ENCODE measurements at places on chromosomes 5 and 9.

GRCh38 chr5:37930350-37930749 lies 90.5 kb upstream of the GDNF start:
- no peak for DNase-seq

- DNase-seq: no peak
These were observed 158.7 kb downstream of the DRD1 start for GRCh38 chr5:175285261-175285660.

DNA sequence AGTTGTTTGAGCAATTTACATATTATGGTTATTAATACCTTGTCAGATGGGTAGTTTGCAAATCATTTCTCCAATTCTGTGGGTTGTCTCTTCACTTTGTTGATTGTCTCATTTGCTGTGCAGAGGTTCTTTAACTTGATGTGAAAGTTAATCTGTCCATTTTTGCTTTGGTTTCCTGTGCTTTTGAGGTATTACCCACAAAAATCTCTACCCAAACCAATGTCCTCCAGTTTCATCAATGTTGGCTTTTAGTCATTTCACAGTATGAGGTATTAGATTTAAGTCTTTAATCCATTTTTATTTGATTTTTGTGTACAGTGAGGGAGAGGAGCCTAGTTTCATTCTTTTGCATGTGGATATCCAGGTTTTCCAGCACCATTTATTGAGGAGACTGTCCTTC lies 82.4 kb downstream of the MRPS30 start:
- DNase-seq: no peak

DNA sequence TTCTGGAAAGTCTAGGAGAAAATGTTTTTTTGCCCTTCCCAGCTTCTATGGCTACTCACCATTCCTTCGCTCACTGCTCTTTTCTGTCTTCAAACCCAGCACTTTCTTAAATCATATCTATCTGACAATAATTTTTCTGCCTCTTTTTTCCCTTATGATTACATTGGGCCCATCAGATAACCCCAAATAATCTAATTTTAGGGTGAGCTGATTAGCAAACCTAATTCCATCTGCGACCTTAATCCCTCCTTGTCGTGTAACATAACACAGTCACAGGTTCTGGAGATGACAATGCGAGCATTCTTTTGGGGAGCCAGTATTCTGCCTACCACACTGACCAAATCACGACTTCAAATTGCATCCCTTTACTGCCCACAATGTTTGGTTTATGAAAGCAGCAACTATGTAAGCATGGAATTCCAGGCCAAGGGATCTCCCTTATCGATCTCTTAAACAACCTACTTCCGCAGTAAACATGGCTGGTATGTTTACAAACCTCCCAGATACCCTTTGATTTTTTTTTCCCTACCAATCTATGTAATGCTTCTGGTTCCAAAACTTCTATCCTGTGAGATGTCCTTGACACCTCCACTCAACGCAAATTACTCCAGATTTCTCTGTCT lies 2122.2 kb downstream of the MAT2B start:
- DNase-seq: no peak

DNA sequence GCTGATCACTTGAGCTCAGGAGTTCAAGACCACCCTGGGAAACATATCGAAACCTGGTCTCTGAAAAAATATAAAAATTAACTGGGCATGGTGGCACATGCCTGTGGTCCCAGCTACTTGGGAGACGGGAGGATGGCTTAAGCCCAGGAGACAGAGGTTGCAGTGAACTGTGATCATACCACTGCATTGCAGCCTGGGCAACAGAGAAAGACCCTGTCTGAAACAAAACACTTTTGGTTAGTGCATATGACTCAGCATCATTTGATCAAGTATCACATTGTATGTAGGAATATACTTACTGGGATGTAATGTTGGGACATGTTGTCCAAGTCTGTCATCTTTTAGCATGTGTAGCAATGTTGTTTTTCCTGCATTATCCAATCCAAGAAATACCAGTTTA lies 12.0 kb downstream of the SAR1B start:
- no peak for DNase-seq

DNA sequence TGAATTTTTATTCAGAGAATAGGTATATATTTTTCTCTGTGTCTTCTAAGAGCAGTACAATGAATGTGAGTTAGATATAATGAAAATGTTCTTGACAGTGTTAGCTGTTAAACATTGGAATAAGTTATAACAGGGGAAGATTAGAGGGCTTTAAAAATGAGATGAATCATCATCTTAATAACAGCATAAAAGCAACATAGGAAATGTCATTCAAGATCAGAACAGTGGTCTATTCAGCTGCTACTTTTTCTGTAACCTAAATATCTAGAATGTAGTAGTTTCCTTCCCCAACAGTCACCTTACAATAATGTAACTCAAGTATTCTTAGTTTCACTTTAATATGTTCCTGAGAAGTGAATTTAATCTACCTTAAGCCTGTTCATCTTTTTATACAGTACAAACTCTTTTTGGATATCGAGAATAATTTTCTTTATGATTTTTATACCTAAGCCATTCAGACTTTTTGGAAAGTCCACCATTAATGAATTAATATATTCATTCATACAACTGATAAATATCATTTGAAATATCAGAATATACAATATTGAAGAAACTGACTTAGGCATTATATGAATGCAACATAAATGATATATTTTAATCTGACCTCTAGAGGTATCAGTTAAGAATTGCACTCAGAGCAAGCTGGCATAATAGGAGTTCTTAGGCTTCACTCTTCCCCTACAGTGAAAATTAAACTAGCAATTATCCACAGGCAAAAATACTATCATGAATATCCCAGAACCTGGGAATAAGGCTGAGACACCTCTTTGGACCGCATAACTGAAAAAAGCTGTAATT lies 66.1 kb upstream of the EDIL3 start:
- no peak for DNase-seq

DNA sequence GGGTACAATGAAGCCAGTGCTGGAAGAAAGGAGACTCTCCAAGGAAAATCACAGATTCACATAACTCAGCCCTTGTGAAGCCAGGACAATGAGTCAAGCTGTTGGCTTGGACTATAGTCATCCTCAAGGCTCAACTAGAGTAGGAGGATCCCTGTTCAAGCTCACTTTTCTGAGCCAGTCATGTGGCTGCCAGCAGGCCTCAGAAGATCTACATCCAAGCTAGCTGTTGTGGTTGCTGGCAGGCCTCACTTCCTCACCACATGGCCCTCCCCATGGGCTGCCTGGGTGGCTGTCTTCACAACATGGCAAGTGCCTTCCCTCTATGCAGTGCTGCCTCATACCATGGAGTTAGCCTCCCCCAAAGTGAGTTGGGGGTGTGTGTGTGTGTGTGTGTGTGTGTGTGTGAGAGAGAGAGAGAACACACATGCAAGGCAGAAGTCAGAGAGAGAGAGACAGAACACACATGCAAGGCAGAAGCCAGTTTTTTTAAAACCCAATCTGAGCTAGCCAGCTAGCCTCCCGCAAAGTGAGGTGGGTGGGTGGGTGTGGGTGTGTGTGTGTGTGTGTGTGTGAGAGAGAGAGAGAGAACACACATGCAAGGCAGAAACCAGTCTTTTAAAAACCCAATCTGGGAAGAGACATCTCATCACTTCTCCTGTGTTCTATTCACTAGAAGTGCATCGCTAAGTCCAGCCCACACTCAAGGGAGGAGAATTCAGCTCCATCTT lies 17.1 kb downstream of the SCAI start:
- peak; percentile 66 for DNase-seq

All from stimulated activated CD8-positive, alpha-beta memory T cell treated with anti-CD3 and anti-CD28 coated beads, Interleukin-2, amount 100 ng/mL, for 48 hours (primary cell).